MM.1S (cell line): ENCODE measurements at places on chromosomes 5 and 9.

- no peak overlapping the region for H3K4me3 ChIP-seq
- H3K4me1 ChIP-seq: no peaks in the 10 kb centered on the region
- no peaks in the 10 kb centered on the region for H3K27me3 ChIP-seq
- H3K27ac ChIP-seq: no peak overlapping the region
Observed at GRCh38 chr5:55345327-55345726, 37.5 kb downstream of the MTREX start.

DNA sequence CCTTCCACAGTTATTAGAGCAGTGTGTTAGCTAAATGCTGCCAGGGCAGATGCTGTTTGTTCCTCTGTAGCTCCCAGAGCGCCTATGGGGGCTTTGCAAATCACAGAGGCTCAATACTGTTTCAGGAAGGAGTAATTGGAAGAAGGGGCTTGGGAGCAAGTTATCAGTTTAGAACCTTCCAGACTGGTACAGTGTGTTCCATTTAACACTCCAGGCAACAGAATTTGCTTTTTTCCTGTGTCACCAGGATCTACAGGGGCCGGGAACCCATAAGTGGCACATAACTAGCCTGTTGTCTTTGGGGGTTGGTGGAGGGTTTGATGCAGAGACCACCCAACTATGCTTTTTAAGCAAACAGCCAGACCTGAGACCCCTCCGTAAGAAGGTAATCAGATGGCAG, 307.3 kb upstream of the KCNN2 start:
- no peak overlapping the region for H3K27ac ChIP-seq
- no peak for DNase-seq
- H3K4me1 ChIP-seq: no peaks in the 10 kb centered on the region
- no peaks in the 10 kb centered on the region for H3K27me3 ChIP-seq
- no peak overlapping the region for H3K4me3 ChIP-seq

- no peaks in the 10 kb centered on the region for H3K36me3 ChIP-seq
- no peaks in the 10 kb centered on the region for H3K4me1 ChIP-seq
- DNase-seq: no peak
- H3K27me3 ChIP-seq: no peaks in the 10 kb centered on the region
- no peak overlapping the region for H3K4me3 ChIP-seq
- no peak overlapping the region for H3K27ac ChIP-seq
Observed at GRCh38 chr5:124289641-124290311, 456.7 kb downstream of the ZNF608 start.

GRCh38 chr5:60649288-60649917, 50.6 kb downstream of the DEPDC1B start:
- H3K4me1 ChIP-seq: no peaks in the 10 kb centered on the region
- no peaks in the 10 kb centered on the region for H3K36me3 ChIP-seq
- H3K4me3 ChIP-seq: no peak overlapping the region
